ENCODE measurements at places on chromosomes 12 and 14. TPM values are rescaled to one million over a fixed set of nuclear protein-coding genes. Genes with fewer than 3 reads are reported as not detected.

GRCh38 chr14:93716746-93717667 is 71.3 kb downstream of the PRIMA1 start:
- H3K4me3 ChIP-seq = no peak overlapping the region
- peak; percentile 81 for DNase-seq
- no peak overlapping the region for H3K27ac ChIP-seq
- no peaks in the 10 kb centered on the region for H3K27me3 ChIP-seq

DNA sequence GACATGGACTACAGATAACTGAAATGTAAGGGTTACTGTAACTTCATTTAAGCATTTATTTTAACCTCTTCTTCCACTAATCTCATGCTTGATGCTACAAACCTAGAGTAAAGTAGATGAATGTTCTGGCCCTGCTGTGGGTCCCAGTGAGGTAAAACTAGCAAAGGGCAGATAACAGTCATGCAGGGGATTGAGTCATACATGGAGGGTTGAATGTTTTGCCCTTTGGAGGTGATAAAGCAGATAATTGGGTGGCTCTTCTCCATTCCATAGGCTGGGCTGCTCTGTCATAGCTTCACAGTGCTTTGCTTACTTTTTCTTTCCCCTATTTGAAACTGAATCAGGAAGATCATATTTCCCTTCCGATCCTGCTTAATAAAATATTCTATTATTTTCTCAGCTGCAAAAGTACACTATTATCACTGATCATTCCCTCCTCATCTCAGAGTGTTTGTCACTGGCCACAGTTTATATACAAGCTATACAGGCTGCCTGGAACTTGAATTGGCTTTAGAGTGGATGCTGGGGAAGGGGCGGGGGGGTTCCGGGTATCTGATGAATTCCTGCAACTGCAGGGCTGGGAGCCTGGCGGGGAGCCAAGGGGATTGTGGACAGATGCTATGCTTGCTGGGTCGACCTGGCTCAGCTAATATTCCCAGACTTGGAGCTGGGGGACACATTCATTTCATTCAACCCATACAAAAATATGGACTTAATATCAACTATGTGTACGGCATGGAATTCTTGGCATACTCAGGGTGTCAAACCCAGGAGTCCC is 235.1 kb downstream of the NRXN3 start:
- H3K4me1 ChIP-seq = no peaks in the 10 kb centered on the region
- no peak overlapping the region for H3K4me3 ChIP-seq
- DNase-seq = no peak
- H3K36me3 ChIP-seq = no peaks in the 10 kb centered on the region
- H3K27ac ChIP-seq = no peak overlapping the region

DNA sequence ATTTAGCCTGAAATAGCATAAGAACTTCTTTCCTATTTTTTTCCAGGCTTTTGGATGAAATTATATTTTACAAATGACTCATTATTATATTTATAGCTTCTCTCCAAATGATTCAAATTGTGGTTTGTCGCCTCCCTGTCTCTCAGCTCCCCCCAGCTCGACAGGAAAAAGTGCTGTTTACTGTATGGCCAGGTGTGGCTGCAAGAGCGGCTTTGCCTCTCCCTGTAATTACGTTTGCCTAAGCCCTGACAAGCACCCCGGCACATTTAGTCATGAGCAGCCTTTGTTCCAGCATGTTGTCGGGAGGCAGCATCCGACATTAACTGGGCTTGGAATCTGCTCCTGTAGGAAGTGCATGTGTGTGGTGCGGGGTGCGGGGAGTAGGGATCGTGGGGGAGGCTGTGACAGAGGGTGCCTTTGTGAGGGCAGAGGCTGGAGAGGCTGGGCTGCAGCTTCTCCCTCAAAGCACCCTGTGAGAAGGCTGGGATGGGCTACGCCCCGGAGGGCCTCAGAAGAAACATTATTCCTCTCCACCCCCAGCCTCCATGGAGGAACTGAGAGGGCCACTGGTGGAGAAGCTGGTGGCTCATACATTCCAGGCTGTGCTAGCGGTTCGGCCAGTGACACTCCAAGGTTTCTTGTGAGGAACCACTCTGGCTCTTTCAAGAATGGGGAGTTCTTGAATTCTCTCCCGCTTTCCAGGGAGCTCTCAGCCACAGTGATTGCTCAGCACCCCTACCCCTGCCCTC is 42.1 kb upstream of the CTDSP2 start:
- peak; percentile 75 for DNase-seq
- H3K4me1 ChIP-seq = peaks cover 46% of the 10 kb centered on the region
- no peaks in the 10 kb centered on the region for H3K27me3 ChIP-seq
- peak overlapping the region; percentile 85 for H3K27ac ChIP-seq
- peak overlapping the region; percentile 62 for H3K4me3 ChIP-seq

GRCh38 chr14:101849640-101850039 is 88.1 kb downstream of the PPP2R5C start:
- H3K4me3 ChIP-seq = no peak overlapping the region
- no peaks in the 10 kb centered on the region for H3K4me1 ChIP-seq
- no peak for DNase-seq
- no peak overlapping the region for H3K27ac ChIP-seq
- H3K36me3 ChIP-seq = no peaks in the 10 kb centered on the region
- H3K27me3 ChIP-seq = no peaks in the 10 kb centered on the region

The LPAR5 gene
- under 0.01 TPM for total RNA-seq

The OR6C2 gene
- total RNA-seq = not detected
